Motor neuron (in vitro differentiated cells): ENCODE measurements at places on chromosomes 3 and 15.

- ATAC-seq, result no peak
Measured at GRCh38 chr3:181486141-181486885, 225.4 kb upstream of the SOX2 start.

- no peak for ATAC-seq
Measured at GRCh38 chr3:16365491-16366128, 100.6 kb downstream of the OXNAD1 start.

DNA sequence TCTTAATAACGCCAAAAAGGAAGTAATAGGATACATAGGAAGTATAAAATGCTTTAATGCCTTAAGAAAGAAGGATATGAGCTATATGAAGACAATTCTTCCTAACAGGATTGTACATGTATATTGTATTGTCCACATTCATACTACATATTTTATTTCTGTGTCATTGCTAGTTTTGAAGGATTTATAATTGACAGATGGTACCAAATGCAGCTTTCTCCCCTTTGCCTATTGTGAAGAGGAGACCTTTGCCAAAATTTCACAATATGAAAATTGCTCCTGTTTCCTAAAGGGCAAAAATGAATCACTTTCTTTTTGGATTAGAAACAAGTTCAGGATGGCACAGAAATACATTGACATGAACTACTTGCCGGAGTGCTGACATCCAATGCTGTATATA lies 34.8 kb upstream of the EOMES start:
- ATAC-seq, result no peak

DNA sequence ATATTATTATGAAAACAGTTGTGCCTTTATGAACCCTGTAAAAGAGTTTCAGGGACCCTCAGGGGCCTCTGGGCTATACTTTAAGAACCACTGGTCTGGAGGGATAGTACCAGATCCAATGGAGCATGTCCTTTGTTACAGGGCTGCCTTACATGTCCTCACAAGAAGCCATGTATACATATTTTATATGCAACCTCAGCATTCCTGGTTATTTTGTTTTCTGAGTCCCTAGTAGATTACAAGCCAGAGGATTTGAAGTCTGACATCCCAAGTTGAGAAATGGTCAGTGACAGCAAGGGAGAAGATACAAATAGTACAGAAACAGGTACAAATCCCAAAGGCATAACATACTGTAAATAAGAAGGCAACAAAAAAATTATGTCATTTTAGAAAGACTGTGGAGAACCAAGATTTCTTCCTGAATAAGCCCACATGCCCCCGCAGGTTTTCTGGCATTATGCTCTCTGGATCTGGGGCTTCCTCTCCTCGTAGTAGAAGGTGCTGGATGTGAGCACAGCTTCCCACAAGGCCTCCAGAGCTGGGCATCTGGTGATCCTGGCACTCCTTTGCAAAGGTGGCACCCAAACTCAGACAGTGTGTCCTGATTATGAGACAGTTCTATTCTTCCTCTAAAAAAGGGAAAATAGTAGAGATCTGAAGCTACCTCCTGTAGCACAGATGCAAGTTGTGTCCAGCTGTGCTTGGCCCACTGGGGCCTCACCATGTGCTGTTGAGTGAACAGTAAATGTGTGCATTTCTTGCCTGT lies 114.0 kb downstream of the NR1D2 start:
- no peak for ATAC-seq

DNA sequence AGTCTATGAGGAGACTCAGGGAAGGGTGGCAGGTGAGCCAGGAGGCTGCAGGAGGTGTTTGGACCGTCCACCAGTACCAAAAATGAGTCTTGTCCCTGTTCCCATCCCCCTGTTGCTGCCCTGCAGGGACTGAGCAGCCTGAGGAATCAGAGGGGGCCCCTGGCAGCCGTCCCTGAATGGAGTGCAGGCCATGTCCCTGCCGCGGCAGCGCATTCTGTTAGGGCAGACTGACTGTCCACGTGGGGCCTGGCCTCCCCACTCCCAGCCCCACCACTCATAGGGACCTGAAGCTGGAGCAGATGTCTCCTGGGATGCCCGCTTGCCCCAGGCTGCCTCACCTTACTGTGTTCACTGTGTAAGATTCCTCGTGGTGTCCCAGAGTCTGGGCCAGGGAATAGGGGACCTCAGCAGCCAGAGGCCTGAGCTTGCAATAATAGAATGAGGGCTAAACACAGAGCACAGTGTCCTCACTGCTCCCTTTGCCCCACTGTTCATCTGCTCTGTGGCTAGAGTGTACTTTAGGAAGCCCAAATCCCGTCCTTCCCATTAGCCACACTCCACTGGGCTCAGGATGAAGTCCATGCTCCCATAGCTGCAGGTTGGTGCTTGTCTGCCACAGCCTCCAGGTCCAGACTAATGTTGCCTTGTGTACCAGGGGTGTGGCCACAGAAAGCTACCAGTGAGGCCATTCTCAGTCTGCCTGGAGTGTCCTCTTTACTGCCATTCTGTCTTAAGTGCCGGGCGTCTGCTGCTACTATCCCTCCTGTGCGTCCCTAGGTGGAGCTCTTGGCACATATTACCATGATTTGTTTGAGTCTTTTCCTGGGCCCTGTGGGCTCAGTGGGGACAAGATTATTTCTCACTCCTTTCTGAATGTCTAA lies 63.2 kb downstream of the HCN4 start:
- peak; percentile 96 for ATAC-seq
